ENCODE measurements at places on chromosomes 5 and 9.

DNA sequence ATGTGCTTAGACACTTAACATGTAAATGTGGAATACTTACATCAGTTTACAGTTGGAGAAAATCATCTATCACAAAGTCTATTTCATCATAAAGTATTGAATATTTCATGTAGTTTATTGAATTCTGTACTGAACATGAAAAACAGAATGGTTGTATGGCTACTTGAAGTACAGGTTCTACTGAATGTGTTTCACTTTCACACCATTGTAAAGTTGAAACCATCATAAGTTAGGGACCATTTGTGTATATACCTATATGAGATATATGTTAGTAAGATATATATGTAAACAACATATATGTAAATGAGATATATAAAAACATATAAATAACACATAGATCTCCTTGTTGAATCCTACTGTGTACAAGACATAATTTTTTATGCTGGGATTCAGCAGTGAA lies 63.0 kb upstream of the TAF11L2 start:
- no peak for DNase-seq

DNA sequence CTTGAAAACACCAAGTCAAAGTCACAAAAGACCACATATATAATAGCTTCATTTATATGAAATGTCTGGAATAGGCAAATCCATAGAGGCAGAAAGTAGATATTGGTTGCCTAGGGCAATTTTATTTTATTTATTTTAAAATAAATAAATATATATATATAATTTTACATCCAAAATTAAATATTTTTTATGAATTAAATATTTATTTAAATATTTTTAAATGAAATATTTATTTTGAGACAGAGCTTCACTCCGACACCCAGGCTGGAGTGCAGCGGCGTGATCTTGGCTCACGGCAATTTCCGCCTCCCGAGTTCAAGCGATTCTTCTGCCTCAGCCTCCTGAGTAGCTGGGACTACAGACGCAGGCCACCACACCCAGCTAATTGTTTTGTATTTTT lies 58.9 kb upstream of the ATG10 start:
- DNase-seq: no peak

- peak; percentile 36 for DNase-seq
Observed at GRCh38 chr9:114953959-114954358, 23.6 kb upstream of the TNFSF8 start.

GRCh38 chr5:159212657-159213462 lies 3.5 kb upstream of the RNF145 start:
- no peak for DNase-seq

DNA sequence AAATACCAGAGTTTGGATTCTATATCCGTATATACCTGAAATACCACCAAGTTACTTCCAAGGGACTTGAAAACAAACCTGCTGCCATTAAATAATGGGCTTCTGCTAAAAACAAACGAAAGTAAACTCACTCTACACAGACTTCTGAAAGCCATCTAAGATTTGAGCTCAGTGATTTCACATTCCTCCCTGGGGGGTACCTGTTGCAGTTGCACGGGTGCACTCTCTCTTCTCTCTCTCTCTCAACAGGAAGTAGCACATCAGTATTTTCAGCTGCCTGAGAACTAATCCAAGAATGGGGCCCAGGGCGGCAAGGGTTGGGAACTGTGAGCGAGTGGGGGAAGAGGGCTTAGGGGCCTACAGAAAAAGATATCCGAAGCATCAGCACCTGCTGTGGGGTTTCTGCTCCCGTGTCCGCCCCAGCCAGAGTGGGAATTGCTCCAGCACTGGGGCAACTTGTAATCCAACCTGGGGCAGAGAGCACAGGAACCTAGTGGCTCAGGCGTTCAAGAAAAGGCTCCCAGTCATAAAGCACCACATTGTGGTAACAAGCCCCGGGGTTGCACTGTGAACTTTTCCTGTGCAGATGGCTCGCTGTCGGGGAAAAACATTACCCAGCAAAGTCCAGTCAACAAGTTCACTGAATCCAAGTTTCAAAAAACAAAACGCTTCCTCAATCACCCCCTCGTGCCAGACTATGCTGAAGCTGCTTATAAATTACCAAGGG lies 99.8 kb downstream of the EFNA5 start:
- DNase-seq: no peak

DNA sequence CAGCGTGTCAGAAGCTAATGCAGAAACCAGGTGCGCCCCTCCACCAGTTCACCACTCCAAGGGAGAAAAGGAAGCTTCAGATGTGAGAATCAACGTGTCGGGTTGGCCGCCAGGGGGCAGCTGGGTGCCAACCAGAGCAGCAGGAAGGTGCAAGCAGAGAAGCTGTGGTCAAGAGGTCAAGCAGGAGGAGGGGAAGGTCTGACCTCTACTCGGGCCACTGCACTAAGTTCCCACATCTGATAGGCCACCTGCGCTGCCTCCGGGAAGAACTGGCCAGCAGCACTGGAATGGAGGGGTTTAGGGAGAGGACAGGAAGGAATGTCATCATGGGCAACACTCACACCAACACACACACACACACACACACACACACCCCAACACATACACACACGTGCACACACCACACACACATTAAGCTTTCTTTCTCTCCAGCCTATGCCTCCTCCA lies 31.4 kb downstream of the ANXA6 start:
- DNase-seq: peak; percentile 68

- DNase-seq: no peak
Observed at GRCh38 chr5:151901611-151902010, 23.0 kb downstream of the GLRA1 start.

- DNase-seq: peak; percentile 15
Observed at GRCh38 chr9:79233542-79233941, 338.2 kb upstream of the TLE4 start.

GRCh38 chr9:127207734-127208410 lies 56.7 kb upstream of the GARNL3 start:
- no peak for DNase-seq

- no peak for DNase-seq
Observed at GRCh38 chr5:78751872-78752271, 103.3 kb upstream of the LHFPL2 start.

- no peak for DNase-seq
Observed at GRCh38 chr9:136311051-136312008, 7.4 kb upstream of the CCDC187 start.

DNA sequence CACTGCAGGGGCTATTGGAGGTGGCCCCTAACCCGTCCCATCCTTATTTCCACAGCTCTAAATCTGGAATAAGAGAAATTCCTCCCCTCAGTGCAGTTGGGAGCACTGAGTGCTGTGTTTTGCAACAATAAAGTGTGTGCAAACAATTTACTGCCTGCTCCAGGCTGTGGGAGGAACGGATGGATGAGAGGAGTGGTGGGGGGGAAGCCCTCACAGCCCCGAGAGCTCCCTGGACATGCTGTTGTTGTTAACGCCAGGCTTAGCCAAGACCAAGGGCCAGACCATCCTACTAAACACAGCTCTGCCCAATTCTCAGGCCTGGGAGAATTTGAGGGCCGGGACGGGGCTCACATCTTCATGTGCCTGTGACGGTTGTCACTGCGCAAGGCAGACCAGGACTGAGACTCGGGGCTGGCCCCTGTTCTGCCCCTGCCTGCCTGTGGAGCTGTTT lies 200.2 kb downstream of the DAB2IP start:
- no peak for DNase-seq

DNA sequence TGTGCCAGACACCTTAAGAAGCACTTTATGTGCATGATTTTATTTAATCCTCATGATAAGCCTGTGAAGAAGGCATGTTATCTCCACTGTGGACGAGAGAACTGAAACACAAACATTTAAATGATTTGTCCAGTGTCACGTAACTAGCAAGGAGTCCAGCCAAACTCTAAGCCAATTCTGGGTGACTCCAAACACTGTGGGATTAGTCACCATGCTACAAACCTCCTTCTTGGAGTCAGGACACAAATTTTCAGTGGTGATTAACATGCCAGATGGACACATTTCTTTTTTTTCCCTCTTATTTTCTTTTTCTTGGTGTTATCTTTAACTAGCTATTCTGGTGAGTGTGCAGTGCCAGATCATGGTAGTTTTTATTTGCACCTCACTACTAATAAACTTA lies 316.8 kb downstream of the NDUFS4 start:
- no peak for DNase-seq

DNA sequence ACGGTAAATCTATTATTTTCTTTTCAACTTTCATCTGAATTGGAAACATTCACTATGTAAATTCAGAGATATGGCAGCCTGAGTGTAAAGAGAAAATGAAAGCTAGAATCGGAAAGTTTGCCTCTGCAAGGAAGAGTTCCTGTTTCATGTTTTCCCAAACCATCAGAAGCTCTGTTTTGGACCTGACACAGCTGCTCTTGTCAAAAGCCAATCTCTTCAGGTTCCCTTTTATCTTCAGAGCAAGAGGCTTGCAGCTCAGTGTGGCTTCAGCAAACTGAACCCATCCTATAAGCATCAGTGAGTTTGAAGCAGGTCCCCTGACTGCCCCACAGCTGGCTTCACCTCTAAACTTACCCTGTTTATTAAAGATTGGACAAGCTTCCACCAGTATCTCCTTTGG lies 1099.7 kb downstream of the DTWD2 start:
- DNase-seq: no peak

- DNase-seq: no peak
Observed at GRCh38 chr5:173568128-173568527, 48.3 kb downstream of the BOD1 start.

- DNase-seq: no peak
Observed at GRCh38 chr5:140998921-140999410, 32.7 kb downstream of the PCDHAC2 start.

GRCh38 chr9:100739208-100739607 lies 161.3 kb downstream of the CAVIN4 start:
- no peak for DNase-seq

DNA sequence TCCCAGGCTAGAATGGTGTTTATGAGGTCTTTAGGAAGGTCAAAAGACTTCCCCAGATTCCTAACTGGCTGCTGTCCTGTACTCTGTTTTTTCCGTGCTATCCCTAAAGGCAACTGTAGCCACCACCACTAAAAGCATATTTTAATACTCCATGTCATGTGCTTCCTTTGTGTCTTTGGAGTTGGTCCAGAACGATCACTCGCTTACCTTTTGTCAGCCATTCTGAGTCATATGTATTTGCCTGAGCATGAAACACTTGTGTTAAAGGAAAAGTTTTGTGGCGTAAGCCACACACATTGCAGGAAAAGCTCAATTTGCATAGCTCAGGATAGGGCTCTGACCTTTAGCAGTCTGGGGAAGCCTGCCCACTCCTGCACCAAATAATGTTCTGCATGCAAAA lies 299.6 kb downstream of the NTRK2 start:
- DNase-seq: peak; percentile 57

DNA sequence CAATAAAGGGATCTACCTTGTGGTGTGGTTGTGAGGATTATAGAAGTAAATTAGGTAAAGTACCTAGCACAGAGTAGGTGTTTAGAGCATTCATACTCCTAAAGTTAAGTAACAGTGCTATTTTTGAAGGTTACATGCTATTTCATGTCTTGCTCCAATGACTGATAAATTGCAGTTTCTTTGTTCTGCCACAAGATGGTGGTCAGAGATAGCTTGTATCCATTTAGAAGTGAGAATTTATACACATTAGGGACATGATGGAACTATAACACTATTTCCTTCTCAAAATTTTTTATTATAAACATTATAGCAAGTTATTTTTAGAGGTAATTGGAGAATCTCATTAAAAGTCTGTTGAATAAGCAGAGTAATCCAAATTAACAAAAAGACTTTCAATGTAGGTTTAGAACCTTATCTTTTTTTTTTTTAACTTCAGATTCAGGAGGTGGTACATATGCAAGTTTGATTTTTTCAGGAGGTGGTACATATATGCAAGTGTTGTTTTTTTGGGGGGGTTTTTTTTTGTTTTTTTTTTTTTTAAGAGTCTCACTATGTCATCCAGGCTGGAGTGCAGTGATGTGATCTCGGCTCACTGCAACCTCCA lies 17.1 kb downstream of the MTREX start:
- peak; percentile 34 for DNase-seq

GRCh38 chr9:36129139-36129538 lies 7.4 kb upstream of the GLIPR2 start:
- no peak for DNase-seq

DNA sequence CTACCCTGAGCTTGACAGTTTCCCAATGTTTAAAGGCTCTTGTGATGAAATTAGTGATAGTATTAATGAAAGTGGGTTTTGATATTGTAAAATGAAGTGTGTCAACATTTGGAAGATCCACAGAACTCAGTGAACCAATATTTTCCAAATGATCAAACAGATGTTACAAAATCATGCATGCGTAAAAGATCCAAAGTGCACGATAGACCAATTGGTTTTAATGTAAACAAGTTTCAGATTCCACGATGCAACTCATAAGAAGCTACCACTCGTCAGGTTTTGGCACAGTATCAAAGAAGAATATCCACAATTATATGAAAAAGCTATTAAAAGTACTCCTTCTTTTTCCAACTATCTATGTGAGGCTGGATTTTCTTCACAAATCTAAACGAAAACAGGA lies 82.3 kb downstream of the SLC38A9 start:
- DNase-seq: no peak

GRCh38 chr9:2303056-2303455 lies 287.9 kb downstream of the SMARCA2 start:
- no peak for DNase-seq

- no peak for DNase-seq
Observed at GRCh38 chr9:114243240-114243639, 79.7 kb upstream of the ORM1 start.

DNA sequence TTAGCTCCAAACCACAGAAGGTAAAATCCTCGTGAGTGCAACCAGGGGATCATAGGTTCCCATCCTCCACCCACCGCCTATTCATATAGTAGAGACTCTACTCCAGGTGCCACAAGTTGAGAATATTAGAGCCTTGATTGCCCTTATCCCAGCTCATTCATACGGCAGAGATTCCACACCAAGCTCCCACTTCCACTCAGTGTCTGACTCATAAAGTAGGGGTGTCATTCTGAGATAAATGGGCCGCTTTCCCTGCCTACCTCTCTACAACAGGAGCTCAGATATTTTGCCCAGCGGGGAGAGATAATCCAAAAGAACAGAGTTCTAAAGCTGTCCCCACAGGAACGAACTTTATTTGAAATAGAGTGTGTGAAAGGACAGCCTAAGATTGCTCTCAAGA lies 9.4 kb downstream of the SLC22A4 start:
- DNase-seq: no peak

GRCh38 chr9:88462191-88462590 lies 72.8 kb upstream of the NXNL2 start:
- peak; percentile 13 for DNase-seq

- DNase-seq: no peak
Observed at GRCh38 chr9:26950521-26950920, 3.5 kb upstream of the PLAA start.

- no peak for DNase-seq
Observed at GRCh38 chr9:35605351-35606137, 482 bp downstream of the TESK1 start.

GRCh38 chr9:13860946-13861640 lies 452.8 kb downstream of the NFIB start:
- no peak for DNase-seq

GRCh38 chr9:96203867-96204501 lies 98.0 kb downstream of the HSD17B3 start:
- no peak for DNase-seq

GRCh38 chr5:6376974-6377520 lies 1.3 kb downstream of the MED10 start:
- no peak for DNase-seq

GRCh38 chr5:167546270-167546669 lies 745.2 kb upstream of the WWC1 start:
- DNase-seq: no peak

- no peak for DNase-seq
Observed at GRCh38 chr5:90873033-90873517, 314.5 kb downstream of the ADGRV1 start.

- no peak for DNase-seq
Observed at GRCh38 chr5:58507715-58508114, 16.5 kb downstream of the GAPT start.

- no peak for DNase-seq
Observed at GRCh38 chr5:61245486-61245885, 83.2 kb upstream of the SMIM15 start.
